ENCODE measurements at places on chromosomes 2 and 18. TPM values are rescaled to one million over a fixed set of nuclear protein-coding genes. Genes with fewer than 3 reads are reported as not detected.

The PLCD4 gene
- 0.51 TPM for total RNA-seq

The SLC19A3 gene
- 3.5 TPM for total RNA-seq

The KCNG2 gene
- not detected for total RNA-seq

The MEP1B gene
- total RNA-seq, result not detected

The AUP1 gene
- total RNA-seq, result 55.2 TPM

The TMEM214 gene
- 21.0 TPM for total RNA-seq

The AQP12A gene
- total RNA-seq, result not detected

The SRD5A2 gene
- total RNA-seq, result not detected

The SCTR gene
- not detected for total RNA-seq

The CPLX4 gene
- not detected for total RNA-seq

The IL1B gene
- 1.0 TPM for total RNA-seq

The EHBP1 gene
- total RNA-seq, result 22.9 TPM

The SPP2 gene
- total RNA-seq, result not detected

The MAP3K19 gene
- not detected for total RNA-seq

The C2orf78 gene
- total RNA-seq, result not detected

The CNGA3 gene
- not detected for total RNA-seq

The CD28 gene
- total RNA-seq, result 0.55 TPM

The REG1B gene
- not detected for total RNA-seq

The DSG4 gene
- total RNA-seq, result not detected

The SAP130 gene
- 8.9 TPM for total RNA-seq

The NIF3L1 gene
- 16.1 TPM for total RNA-seq

The TWIST2 gene
- total RNA-seq, result 26.1 TPM

The TLX2 gene
- not detected for total RNA-seq

The TEKT4 gene
- total RNA-seq, result not detected

The HOXD10 gene
- total RNA-seq, result not detected

Measured in right atrium auricular region (tissue), 2 donors.